ENCODE measurements at places on chromosomes 1 and 21.

GRCh38 chr1:107649023-107649422 lies 316.0 kb downstream of the VAV3 start:
- no peak for DNase-seq

DNA sequence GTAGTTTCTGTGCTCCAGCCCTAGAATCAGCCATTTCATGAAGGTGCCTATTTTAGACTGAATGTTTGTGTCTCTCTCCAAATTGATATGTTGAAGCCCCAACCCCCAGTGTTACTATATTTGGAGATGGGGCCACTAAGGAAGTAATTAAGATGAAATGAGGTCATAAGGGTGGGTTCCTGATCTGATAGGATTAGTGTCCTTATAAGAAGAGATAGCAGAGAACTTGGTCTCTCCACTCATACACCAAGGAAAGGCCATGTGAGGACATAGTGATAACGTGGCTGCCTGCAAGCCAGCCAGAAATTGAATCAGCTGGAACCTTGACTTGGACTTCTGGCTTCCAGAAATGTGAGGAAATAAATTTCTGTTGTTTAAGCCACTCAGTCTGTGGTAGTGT lies 12.3 kb downstream of the RAVER2 start:
- DNase-seq: no peak

DNA sequence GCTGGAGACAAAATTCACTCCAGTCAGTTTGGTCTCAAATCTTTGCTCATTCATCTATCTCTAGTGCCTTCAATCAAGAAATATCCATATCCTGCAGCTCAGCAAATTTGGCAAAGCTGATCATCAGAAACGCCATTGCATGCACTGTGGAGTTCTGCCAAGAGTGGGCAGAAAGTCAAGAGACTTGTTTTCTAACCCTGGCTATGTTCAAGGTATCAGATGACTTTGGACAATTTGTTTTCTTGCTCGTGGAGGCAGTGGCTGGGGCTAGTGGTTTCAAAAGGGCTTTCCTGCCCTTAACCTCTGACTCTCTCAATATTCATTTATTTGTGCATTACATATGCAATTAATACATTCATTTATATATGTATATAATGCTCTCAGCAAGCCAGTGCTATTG lies 12.8 kb upstream of the LRRC52 start:
- no peak for DNase-seq

DNA sequence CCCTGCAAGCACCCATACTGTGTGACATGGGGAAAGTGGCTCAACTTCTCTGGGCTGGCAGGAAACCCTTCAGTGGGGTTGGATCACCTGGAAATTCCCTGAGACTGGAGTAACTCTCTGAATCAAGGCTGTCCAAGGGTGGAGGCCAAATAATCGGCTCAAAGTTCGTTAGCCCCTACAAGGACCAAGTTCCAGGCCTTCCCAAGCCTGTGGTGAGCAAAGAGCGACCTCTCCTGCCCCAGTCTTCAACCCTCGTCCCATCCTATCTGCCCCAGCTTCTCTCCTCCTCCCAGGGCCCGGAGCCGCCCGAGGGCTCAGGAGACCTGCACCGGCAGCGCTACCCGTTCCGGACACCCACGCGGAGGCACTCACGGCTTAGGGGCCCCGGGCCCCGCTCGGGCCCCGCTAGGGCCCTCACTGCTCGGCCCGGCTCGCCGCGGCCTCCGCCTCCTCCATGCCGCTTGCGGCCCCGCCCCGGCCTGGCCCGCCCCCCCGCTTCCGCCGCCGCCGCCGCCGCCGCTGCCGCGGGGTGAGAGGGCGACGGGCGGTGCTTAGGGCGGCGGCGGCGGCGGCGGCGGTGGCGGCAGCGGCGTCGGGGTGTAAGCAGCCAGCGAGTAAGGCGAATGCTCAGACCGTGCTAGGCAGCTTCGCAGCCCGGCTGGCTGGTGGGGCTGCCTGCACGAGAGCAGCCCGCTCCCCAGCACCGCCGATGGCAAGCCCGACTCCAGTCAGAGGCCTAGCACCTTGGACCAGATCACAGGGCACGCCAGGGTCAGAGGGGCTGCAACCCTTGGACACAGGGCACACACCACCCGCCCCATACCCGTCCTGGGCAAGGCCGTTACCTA lies at the start of gene POMGNT1:
TSS of gene POMGNT1 (minus strand) at position 471 of the 848 bp plus-strand sequence. CDS start 613 bp downstream, outside the sequence.
- no peak for DNase-seq

DNA sequence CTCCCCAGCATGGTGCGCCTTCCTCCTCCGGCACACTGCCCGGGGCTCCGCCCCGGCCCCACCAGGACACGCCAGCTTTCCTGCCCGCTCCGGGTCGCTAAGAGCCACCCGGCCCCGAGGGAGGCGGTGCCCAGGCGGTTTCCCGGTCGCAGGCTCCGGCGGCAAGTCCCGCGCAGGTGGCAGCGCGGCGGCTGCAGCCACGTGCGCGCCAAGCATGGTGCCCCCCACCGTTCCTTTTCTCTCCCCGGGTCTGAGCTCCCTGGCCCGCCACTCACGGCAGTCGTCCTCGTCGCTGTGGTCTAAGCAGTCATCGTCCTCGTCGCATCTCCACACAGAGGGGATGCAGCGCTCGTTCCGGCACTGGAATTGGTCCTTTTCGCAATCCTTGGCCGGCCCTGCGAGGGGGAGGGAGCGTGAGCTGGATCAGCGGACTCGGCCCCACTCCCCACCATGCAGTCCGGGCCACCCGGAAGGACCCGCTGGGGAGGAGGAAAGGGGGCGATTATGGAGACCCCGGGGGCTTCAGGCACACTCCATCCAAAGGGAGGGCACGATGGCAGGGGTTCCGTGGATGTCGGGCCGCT lies 1.2 kb downstream of the LRP8 start:
- no peak for DNase-seq

DNA sequence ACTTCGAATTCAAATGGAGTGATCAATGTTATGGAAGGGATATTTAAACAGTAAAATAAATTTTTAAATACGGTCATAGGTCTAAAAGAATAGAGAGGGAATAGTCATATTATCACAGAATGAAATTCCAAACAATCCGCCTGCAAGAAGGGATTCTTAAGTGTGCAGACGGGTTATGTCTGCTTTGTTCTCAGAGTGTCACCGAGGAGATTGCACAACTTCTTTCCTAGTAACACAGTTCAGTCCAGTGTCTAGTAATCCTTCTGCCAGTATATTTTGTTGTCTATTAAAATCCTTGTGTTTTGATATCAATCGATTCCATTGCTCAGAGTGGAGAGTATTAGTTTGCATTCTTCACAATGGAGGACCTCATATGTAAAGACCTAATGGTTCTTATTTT lies 48.4 kb downstream of the LRRC53 start:
- no peak for DNase-seq

DNA sequence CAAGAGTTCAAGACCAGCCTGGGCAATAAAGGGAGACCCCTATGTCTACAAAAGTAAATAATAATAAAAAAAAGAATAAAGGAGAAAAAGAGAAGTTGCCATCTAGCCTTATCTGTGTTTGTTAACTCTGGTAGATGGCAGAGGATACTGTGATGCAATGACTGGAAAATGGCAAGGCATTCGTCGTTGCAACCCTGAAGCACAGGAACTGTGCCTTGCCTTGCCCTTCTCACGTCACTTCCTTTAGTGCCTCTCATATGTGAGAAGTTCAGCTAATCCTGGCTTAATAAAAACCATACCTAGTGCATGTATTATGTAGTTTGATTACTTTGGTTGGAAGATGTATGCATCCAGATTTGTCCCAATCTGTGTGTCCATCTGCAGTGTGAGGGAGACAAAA lies 25.8 kb upstream of the PIGC start:
- DNase-seq: no peak

DNA sequence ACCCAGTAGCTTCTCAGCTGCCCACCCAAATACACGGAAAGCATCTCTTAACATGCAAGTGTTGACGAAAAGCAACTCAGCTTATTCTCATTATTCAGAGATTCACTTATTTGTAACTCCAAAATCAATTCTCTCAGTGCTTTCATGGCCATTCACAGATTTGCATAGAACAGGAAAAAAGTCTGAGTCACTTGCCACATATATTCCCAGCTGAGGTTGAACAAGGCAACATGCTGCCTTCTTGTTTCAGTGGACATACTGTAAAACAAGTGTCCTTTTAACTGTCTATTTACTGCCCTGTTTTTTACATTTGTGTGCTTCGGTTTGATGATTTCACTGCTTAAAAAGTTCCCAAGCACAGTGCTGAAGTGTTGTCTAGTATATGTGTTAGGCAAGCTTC lies 273.0 kb downstream of the LTN1 start:
- no peak for DNase-seq

- DNase-seq: no peak
Observed at GRCh38 chr21:42965211-42965560, 9.2 kb upstream of the PKNOX1 start.

GRCh38 chr21:44455524-44456213 lies 359 bp downstream of the LRRC3 start:
- DNase-seq: no peak

GRCh38 chr1:211153932-211154331 lies 20.0 kb upstream of the KCNH1 start:
- DNase-seq: no peak

DNA sequence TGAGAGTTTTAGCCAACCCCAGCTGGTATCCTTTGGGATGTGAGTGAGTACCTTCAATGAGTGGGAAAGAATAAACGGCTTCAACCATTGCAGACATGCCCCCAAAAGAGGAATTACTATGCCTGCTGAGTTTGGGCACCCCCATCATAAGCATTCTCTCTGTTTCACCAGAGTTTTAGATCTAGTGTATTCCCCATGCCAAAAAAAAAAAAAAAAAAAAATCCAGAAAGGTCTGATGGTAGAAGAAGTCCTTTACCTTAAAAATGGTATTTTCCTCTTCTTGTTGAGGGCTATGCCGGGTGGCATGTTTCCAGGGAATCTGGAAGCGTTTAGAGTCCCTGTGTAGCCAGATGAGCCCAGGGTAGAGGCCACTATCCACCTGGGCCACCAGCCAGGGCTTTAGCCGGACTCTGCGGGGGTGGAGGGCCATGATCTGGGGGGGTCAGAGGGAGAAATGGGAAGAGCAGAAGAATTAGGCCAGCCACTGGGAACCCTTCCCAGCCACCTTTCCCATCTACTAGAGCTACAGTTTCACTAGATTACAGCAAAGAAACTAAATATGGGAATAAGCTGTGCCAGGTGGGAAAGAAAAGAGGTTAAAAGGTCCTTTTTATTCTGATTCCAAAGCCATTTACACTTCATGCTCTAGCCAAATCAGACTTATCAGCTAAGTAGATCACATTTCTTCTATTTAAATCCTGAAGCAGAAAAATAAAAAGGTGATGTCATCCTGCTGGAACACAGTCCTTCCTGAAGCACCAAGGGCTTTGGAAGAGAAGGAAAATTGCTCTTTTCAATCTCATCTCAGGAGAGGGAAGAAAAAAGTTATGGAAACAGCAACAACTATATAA lies 4.7 kb downstream of the IRF6 start:
- no peak for DNase-seq

DNA sequence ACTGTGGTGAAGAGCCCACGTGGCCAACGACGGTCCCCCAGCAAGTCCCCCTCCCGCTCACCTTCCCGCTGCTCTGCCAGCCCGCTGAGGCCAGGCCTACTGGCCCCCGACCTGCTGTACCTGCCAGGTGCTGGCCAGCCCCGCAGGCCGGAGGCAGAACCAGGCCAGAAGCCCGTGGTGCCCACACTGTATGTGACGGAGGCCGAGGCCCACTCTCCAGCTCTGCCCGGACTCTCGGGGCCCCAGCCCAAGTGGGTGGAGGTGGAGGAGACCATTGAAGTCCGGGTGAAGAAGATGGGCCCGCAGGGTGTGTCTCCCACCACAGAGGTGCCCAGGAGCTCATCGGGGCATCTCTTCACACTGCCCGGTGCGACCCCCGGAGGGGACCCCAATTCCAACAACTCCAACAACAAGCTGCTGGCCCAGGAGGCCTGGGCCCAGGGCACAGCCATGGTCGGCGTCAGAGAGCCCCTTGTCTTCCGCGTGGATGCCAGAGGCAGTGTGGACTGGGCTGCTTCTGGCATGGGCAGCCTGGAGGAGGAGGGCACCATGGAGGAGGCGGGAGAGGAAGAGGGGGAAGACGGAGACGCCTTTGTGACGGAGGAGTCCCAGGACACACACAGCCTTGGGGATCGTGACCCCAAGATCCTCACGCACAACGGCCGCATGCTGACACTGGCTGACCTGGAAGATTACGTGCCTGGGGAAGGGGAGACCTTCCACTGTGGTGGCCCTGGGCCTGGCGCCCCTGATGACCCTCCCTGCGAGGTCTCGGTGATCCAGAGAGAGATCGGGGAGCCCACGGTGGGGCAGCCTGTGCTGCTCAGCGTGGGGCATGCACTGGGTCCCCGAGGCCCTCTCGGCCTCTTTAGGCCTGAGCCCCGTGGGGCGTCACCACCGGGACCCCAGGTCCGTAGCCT lies 46.8 kb downstream of the TRIM11 start:
- no peak for DNase-seq

DNA sequence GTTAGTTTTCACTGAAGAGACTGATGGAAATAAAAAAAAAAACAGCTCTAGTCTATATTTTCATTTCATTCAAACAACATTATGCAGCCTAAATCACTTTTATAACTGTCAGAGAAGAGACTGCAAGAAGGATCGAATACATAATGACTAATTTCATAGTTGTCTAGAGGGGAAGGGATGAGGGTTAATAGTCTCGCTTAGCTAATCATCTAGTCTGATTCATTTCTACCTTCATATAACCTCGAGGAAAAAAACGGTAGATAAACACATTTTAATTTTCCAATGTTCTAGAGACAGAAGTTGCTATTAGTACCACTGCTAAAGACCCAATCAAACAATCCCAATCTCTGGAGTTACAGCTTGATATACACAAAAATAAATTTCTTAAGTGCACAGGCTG lies 3.5 kb downstream of the FUBP1 start:
- no peak for DNase-seq

- no peak for DNase-seq
Observed at GRCh38 chr1:73500154-73500553, 697.8 kb downstream of the LRRIQ3 start.

DNA sequence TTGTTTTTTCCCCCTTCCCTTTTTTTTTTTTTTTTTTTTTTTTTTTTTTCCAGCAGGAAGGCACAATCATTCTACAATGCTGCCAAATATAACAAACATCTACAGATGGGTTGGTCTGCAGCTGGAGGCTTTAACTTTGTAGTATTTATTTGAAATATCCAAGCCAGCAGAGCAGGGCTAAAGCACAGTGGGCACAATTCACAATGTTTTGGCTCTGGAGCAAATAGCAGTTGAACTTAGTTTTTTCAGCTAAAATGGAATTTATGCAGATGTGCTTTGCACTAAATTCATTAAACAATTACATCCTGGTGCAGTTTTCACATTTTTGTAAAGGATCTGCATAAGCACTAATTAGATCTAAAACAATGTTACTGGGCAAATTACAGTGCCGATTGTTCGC lies 39.8 kb upstream of the ZBTB18 start:
- no peak for DNase-seq

- DNase-seq: no peak
Observed at GRCh38 chr1:26721669-26722355, 26.0 kb downstream of the ARID1A start.
